ENCODE measurements at places on chromosomes 12 and 14.

DNA sequence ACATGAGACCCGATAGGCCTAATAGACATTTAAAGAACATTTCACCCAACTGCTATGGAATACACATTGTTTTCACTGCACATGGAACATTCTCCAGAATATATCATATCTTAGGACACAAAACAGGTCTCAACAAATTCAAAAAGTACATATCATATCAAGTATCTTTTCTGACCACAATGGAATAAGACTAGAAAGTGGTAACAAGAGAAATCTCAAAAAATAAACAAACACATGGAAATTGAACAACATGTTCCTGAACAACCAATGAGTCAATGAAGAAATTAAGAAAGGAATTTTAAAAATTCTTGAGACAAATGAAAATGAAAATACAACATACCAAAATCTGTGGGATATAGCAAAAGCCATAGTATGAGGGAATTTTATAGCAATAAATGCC lies 208.1 kb downstream of the PTPRO start:
- DNase-seq, result no peak

DNA sequence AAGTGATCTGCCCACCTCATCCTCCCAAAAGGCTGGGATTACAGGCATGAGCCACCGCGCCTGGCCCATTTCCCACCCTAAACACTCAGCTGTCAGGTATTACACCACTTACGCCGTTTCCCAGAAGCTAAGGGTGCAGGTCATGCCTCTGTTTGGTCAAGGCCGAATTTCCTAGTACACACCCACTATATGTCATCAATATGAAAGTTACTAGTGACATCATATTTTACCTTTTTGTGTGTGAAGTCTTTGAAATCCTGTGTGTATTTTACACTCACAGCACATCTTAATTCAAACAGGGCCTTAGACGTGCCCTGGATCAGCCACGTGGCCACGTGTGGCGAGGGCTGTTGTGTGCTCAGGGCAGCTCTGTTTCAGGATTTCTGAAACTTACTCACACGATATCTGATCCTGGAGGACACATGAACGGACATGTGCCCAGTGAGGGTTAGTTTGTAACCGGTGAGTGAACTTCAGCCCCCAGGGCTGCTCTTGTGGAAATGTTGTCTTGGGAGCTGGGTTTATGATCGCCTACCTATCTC lies 51.8 kb downstream of the GLT1D1 start:
- DNase-seq, result peak; percentile 15

DNA sequence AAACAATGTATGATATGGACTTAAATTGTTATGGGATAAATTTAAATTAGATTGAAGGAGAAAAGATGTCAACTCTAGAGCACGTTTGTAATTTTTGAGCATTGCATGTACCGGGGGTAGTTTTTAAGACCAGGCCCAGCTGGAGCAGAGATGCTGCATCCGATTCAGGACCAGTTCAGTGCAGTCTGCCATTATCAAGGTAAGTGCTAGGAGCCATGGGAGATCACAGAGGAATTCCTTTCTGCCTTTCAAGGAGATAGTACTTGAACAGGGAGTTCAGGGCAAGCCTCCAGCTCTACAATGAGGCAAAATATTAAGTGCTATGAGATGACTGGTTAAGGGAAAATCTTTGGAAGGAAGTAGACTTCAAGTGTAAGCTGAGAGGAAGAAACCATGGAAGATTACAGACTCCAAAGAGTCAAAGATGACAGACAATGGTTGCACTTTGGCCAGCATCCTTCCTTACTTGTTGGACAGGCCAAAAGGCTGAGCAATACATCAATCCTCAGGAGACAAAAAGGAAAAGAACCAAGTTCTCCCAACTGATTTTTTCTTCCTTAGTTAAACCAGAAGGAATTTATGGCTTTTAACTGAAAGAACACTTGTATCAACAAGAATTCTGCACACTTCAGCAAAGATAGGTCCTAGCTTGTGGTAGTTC lies 113.2 kb upstream of the HIF1A start:
- DNase-seq, result no peak

DNA sequence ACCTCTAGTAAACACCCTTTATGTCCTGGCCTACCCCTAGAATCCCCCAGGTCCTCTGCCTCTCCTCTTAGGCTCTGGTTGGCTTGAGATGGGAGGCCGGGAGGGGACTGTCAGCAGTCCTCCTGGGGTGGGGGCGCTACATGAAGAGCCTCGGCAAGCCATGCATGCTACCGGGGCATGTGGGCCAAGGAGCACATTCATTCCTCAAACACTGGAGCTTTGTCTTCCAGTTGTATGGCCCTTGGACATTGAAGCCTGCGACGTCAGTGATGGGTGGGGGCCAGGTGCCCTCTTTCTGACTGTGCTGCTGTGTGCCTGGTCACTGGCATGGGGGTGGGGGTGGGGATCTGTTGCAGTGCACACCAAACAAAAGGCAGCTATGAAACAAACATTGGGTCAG lies 15.8 kb upstream of the CELA1 start:
- DNase-seq, result no peak

- no peak for DNase-seq
These were observed 26.2 kb upstream of the CMA1 start for GRCh38 chr14:24534286-24534685.

DNA sequence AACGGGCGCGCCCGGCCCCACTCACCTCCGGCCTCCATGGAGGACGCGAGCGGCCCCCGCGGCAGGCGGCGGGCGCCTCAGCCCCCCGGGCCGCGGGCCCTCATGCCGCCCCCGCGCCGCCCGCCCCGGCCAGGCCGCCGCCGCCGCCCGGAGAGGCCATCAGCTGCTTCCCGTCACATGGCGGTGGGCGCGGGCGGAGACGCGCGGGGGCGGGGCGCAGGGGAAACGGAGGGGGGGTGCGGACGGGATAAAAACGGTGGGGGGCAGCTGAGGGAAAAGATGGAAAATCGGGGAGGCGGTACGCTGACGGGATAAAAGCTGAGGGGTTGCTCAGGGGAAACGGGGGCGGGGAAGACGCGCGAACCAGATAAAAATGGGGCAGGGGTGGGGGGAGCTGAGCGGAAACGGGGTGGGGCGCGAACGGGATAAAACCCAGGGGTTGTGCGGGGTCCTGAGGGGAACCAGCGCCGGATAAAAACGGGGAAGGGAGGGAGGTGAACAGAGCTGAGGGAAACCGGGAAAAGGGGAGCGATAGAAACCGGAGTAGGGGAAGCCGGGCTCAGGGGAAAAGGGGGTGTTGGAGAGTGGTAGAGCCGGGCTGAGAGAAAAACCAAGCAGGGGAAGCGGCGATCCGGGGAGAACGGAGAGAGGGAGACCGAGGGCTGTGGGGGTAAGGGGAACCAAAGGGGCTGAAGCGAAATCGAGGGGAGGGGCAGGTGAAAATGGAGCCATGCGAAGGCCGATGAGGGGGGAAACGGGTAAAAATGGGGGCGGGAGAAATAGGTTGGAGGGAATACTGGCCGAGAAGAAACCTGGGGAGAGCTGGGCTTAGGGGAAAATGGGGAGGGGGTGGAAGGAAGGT lies at the start of gene WSB2:
Gene WSB2 (minus strand): TSS at position 169 of the 862 bp plus-strand sequence. CDS start 131 bp downstream, at position 38.
- DNase-seq, result no peak

DNA sequence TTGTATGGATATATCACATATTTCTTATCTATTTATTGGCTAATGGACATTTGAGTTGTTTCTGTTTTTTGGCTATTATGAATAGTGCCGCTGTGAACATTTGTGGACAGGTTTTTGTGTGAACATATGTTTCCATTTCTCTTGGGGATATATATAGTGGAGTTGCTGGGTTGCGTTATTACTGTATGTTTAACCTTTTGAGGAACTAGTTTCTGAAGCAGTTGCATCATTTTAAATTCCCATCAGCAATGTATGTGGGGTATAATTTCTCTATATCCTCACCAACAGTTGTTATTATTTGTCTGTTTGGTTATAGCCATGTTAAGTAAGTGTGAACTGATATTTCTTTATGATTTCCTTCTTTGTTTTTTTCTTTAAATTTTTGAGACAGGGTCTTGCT lies 10.7 kb downstream of the TCTN2 start:
- no peak for DNase-seq

GRCh38 chr12:41917938-41918341 lies 226.7 kb downstream of the GXYLT1 start:
- DNase-seq, result no peak

All from Panc1 (cell line).